Breast epithelium (tissue), 4 donors: ENCODE measurements at places on chromosomes 11 and 22. TPM values are rescaled to one million over a fixed set of nuclear protein-coding genes. Genes with fewer than 3 reads are reported as not detected.

The SLC17A6 gene
- not detected for total RNA-seq

The FADS2 gene
- total RNA-seq = 7.5 TPM

The POGLUT3 gene
- total RNA-seq = 26.1 TPM

The SCGB1A1 gene
- total RNA-seq = not detected

The PRAME gene
- total RNA-seq = not detected

The ASCC2 gene
- total RNA-seq = 37.0 TPM

The SCGB1C1 gene
- not detected for total RNA-seq

The MS4A15 gene
- total RNA-seq = not detected

The USH1C gene
- total RNA-seq = 0.66 TPM

The HTR3A gene
- total RNA-seq = not detected

- no peak for DNase-seq
Observed at GRCh38 chr11:64314146-64314804, 3.1 kb downstream of the TRMT112 start.

- no peak for DNase-seq
Observed at GRCh38 chr11:27894552-27894951, 194.3 kb upstream of the BDNF start.

DNA sequence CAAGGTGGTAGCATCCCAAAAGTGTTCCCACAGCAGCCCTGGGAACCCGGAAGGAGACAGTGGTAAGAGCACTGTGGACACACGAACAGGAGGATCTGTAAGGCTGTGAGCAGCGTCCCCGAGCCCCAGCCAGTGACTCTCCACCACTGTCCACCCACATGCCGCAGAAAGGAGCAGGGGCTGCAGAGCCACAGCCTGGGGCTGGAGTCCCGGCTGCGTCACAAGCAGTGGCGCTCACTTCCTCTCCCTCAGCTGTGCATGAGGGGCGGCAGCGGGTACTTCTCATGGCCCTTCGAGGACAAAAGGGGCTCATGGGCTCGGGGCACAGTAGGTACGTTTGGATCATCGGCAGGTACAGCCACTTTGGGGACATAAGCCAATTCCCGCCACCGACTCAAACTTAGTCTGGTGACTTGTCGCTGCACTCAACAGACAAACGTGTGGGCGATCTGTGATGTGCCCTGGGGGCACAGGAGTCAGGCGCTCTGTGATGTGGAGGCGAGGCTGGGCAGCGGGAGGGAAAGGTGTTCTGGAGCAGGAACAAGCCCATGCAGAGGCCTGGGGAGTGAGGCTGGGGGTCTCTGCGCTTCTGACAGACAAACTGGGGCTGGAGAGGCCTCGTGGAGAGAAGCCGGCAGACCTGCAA, 68.5 kb downstream of the SCUBE1 start:
- no peak for DNase-seq

- DNase-seq = no peak
Observed at GRCh38 chr11:117869604-117870003, 6.9 kb downstream of the FXYD6 start.

- no peak for DNase-seq
Observed at GRCh38 chr22:44335066-44335839, 22.5 kb upstream of the SHISAL1 start.

DNA sequence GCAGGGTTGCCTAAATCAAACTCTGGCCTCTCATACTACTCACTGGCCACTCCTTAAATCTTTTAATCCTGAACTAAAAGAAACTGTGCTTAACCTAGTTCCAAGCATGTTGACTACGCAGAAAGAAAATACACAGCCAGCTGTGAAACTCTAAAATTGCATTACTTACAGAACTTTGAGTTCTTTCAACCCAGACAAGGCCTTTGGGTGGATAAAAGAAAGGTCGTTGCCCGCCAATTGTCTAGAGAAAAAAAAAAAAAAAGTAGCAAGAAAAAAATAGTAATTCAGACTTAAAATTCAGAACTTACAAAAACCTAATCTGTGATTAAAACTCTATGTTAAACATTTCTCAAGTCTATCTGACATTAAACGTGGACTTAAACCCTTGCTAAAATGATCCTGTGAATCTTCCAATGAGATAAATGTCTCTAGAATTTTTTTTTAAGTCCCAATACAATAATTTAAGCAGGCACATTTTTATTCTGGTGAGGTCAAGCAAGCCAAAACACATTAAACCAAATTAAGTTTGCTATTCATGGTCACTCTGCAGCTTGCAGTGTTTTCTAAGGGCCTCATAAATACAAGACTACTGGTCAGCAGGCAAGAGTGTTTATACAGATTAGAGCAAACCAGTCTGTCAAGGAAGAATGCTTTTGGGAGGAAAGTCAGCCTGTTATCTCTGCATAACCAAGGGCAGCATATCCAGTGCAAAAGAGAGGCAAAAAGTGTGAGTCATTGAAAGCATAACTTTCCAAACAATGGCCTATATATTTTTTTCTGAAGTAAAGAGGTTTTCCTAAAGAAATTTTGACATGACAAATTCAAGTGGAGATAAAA, 29.5 kb upstream of the CCDC34 start:
- DNase-seq = no peak

- no peak for DNase-seq
Observed at GRCh38 chr22:49400941-49401598, 426.6 kb downstream of the BRD1 start.

DNA sequence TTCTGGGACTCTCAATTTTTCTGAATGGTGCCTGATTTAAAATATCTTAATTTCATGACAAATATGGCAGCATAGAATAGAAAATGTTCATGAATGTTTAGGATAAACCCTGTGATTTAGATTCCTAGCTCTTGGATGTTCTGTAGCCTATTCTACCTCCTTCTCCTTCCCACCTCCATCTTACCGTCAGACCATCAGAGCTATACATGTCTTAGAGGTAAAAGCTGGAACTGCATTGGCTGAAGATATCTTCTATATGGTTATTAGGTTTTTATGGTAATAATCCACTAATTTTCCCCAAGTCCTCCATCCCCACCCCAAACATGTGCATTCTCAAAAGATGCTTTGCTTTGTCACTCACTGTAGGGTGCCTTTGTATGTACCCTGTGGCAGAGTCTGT, 46.9 kb upstream of the CSTF3 start:
- DNase-seq = no peak

DNA sequence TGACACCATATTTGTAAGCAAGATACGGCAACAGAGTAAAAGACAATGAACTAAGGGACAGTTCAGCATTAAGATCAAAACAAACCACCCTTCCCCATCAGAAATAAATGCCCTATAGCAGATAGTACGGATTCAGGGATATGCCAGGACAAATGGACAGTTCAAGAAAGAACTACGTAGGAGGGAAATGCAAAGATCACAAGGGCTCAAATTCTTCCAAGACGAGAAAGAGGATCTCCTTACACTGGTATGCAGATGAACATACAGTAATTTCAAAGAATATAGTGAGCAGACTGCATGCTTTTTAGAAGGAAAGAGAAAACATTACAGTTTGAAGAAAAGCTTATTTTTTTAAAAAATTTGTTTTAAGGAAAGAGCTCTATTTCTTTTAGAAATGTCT, 124.7 kb upstream of the APOA1 start:
- DNase-seq = no peak

DNA sequence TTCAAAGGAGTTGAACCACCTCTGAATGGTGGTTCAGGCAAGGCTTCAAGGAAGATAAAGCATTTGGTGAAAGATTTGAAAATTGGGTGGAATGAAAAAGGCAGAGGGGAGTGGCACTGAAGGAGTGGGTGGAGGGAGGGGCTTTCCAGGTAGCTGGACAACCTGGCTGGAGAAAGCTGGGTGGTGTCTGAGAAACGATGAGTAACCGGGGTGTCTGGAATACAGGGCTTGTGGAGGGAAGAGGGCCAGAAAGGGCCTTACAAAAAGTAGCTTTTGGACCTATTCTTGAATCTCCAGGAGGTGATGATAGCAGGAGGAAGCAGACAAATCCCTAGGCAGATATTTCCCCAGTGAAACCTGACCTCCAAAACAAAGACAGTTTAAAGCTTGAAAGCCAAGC, 99.3 kb downstream of the RASSF10 start:
- DNase-seq = no peak

- DNase-seq = no peak
Observed at GRCh38 chr11:68099474-68100405, 21.4 kb downstream of the CHKA start.

- no peak for DNase-seq
Observed at GRCh38 chr11:84297570-84297969, 1011.4 kb upstream of the CCDC90B start.

- DNase-seq = no peak
Observed at GRCh38 chr11:68266936-68267880, 4.6 kb downstream of the C11orf24 start.

- DNase-seq = no peak
Observed at GRCh38 chr11:66687831-66688281, 10.2 kb upstream of the RBM4B start.

DNA sequence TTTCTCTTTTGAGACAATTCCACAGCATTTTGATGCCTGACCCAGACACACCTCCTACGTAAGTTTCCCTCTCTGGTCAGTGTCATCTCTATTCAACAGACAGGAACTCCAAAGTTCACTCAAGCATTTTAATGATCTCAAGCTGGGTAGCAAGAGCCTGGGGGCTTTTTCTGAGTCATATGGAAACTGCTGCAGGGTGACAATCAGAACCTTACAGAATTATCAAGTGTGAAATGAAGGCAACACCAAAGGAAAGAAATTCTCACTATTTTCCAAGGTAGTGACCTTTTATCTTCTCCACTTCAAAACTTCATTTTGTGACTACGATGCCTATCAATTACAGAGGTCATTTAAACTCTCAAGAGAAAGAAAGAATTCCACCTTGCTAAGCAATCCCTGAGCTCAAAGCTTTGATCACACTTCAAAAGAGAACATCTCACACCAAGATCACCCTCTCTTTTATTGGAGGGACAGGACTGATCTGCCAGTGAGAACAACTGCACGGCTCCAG, 229.0 kb upstream of the ZC3H12C start:
- no peak for DNase-seq

DNA sequence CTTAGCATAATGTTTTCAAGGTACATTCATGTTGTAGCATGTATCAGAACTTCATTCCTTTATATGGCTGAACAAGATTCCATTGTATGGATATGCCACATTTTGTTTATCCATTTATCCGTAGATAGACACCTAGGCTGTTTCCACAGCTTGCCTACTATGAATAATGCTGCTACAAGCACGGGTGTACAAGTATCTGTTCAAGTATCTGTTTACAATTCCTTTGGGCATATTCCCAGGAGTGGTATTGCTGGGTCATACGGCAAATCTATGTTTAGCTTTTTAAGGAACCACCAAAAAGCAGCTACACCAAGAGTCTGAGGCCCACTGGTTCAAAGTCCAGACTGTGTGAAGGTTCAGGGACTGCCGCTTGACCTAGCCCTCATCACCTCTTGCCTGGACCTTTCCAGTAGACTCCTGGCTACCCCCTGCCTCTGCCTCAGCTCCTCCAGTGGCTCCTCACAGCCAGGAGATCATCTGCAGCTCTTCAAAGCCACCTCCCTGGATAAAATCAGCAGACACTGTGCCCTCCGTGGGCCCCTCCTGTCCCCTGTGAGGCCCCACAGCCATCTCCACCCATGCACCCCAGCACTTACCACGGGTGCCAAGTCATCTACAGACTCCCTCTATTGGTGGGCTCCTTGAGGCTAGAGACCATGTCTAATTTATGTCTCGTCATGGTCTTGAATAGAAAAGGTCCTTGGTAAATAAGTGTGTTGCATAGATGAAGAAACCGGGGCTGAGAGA, 160.3 kb downstream of the MN1 start:
- no peak for DNase-seq

DNA sequence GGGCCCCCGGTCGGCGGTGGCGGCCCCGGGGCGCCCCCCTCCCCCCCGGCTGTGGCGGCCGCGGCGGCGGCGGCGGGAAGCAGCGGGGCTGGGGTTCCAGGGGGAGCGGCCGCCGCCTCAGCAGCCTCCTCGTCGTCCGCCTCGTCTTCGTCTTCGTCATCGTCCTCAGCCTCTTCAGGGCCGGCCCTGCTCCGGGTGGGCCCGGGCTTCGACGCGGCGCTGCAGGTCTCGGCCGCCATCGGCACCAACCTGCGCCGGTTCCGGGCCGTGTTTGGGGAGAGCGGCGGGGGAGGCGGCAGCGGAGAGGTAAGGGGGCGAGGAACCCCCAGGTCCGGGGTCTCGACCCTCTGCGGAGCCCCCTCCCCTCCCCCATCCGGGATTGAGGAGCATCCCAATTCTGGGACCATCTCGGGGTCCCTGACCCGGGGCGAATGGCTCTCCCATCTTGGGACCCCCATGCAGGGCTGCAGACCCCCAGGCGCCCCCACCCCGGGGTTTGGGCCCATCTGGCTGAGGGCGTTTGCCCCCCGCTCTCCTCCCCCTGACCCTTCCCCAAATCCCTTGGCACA, 431 bp downstream of the KMT2A start:
- no peak for DNase-seq

GRCh38 chr11:66470015-66470414, 3.3 kb downstream of the PELI3 start:
- DNase-seq = no peak

- DNase-seq = no peak
Observed at GRCh38 chr11:132844956-132845696, 687.2 kb downstream of the OPCML start.

DNA sequence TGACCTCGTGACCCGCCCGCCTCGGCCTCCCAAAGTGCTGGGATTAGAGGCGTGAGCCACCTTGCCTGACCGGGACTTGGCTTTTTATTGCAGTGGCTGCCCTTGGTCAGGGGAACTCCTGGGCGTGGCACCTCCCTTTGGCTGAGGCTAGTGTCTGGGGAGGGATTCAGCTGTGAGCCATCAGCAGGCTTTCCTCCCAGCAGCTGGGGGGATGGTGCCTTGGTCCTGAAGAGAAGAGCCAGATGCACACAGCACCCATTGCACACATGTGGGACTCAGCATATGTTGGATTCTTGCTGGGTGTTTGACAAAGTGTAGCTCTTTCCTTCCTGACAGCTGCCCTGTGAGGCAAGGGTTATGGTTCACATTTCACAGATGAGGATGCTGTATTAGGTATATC, 8.4 kb downstream of the CYTH4 start:
- no peak for DNase-seq

GRCh38 chr11:48011102-48011797, 30.9 kb downstream of the PTPRJ start:
- no peak for DNase-seq

- DNase-seq = no peak
Observed at GRCh38 chr11:119936426-119936825, 201.5 kb downstream of the TRIM29 start.

- no peak for DNase-seq
Observed at GRCh38 chr11:95764267-95764898, 25.2 kb downstream of the FAM76B start.

DNA sequence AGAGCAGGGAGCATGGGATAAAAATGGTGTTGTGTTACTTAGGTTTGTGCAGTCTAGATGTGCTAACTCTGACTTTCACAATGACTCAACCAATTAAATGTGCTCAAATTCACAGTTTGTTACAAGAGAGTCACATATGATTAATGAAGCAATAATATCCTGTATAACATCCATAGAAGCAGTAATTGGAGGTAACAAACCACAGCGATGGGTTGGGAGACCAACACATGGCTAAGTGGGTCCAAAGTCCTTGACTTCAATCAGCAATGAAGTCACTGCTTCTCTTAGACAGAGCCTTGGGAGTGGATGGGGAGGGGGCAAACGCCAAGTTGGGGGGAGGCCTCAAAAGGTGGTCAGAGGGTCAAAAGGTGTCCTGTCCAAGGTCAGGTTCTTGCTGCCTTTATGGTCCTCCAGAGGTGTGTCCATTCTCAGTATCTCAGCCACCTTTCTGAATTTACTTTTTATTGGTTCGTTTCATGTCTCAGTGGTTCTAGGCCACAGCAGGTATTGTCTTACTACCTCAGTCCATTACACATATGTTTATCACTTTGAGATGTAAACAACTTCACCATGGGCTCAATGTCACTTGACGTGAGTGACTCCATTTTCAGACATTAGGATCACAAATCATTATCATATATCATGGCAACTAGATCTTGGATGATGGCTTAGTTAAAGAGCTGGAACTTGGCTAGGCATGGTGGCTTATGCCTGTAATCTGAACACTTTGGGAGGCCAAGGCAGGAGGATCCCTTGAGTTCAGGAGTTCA, 32.4 kb downstream of the SLN start:
- DNase-seq = no peak
